ENCODE measurements at places on chromosomes 12 and 14.

GRCh38 chr14:41606532-41607303, at the start of gene LRFN5:
LRFN5 (plus strand) TSS chr14:41606876.
- DNase-seq = peak; percentile 54

DNA sequence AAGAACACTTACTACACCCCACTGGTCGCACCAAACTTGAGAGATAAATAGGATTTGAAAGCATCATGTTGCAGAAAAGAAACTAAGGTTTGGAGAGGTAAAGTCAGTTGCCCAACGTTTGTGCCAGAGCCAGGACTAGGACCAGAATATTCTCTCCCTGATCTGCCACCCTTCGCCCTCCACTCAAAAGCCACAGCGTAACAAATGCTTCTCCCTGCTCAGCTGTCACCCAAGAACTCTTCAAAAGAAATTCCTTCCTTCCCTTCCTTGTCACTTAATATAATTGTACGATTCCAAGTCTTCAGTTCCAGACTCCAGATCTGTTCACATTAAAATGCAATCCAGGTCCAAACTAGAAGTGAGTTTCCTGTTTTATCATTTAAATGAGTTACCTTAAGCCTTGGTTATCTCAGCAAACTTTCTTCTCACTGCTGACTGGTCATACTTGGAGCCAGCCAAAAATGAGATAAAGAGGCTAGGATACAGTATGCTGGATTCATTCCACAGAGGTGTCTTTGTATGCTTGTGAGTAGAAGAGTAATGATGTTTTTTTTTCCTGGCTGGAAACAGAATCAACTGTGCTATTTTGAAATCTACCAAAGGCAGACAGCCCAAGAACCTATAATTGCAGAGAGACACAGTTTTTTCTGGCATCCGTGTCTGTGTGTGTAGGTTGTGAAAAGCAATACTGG, 12.8 kb upstream of the PPFIBP1 start:
- peak; percentile 73 for DNase-seq

DNA sequence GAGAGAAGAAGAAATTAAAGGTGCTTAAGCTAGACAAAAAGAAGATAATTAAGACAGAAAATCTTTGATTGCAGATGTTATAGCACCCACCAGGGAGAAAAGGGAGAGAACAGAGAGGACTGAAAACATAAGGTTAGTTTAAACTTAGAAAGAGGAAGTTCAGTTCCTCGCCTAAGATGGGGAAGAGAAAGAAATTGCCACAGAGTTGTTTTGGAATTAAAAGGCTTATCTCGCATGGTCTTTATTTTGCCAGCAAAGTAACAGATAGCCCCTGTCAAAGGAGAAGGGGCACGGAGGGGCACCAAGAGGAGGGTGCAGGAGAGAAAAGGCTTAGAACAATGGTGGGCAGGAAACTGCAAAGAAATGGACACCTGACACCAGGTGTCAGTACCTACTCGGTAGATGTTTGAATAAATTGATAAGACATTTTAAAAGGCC, 17.8 kb upstream of the OXA1L start:
- no peak for DNase-seq

- no peak for DNase-seq
Observed at GRCh38 chr12:132103542-132104308, 40.4 kb downstream of the DDX51 start.

DNA sequence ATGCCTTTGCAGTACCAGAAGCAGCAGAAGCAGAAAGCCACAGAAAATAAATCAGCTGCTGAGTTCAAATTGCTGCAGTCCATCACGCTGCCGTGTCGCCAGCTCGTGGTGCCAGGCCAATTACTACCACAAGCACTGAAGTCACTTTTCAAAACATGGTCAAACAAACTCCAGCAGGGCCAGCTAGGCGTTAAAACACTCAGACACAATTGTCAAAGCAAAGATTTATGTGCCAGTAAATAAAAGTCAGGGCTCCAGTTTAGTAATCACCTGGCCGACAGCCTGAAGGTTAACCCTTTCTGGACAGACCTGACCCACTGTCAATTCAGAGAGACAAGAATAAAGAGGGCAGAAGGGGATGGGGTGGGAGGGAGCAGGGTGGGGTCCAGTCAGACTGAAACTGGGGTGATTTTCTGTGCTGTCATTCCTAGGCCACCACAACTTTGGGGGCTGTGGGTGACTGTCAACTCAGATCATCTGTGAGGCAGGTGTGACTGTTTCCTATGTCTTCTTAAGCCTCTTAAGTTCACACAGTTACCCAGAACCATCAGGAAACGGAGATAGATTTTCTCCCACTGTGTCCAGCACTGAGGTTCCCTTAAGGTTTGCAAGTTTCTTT, 109.8 kb upstream of the FUT8 start:
- DNase-seq = peak; percentile 22

GRCh38 chr14:68349900-68350629, 442.8 kb downstream of the ZFP36L1 start:
- peak; percentile 87 for DNase-seq

- no peak for DNase-seq
Observed at GRCh38 chr14:103453791-103454190, 68.6 kb downstream of the MARK3 start.

- no peak for DNase-seq
Observed at GRCh38 chr12:89454080-89454848, 70.3 kb downstream of the GALNT4 start.

DNA sequence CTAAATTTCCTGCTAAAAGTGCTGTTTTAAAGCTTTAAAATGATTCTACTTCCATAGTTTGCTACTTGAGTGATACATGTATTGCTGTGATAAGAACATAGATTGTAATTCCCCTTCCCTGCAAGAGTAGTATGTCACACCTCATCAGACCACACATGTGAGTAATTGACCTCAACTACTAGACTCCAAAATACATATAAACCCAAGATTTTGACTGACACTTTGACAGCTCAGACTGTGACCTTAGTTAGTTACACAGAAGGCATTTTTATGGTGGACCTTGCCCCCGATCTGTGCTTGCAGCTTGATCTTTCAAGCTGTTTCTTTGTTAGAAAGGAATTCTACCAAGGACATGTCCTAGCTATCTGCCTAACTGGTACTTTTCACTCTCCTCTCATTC, 18.6 kb downstream of the APOBEC1 start:
- no peak for DNase-seq

DNA sequence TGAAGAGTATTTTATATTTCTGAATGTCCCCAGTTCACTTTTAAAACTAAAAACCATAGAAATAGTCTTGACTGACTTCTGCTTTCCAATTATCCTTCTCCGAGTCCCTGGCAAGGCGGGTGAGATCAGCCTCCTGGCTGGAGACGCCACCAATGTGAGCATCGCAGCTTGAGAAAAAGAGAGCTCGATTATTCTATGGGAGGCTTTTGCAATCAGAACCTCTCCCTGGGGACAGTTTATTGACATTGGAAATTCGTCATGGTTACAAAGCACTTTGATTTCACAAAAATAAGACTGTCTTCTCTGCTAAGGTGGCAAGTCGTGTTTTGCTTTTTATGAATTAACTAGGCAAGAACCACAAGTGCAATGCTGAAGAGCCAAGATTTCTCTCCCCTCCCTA, 23.6 kb upstream of the GPHB5 start:
- no peak for DNase-seq

- DNase-seq = peak; percentile 1
Observed at GRCh38 chr14:21436567-21437062, 19.3 kb downstream of the CHD8 start.

GRCh38 chr14:75720116-75720515, 59.1 kb downstream of the TTLL5 start:
- no peak for DNase-seq

DNA sequence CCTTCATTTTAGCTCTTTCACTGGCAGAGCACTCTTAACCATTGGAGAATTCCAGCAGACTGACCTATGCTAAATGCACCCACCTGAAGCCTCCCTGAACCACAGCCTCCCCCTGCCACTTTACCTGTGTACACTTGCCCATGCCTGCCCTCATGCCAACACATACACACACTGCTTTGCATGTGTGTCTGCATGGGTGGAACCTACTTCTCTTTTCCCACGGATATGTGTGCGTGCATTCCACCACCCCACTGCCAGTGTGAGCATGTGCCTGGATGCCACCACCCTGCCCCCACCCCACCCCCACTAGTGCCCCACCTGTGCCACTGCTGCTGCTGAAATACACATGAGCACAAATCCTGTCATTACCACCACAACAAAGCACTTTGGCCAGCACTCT, 49.5 kb upstream of the EEA1 start:
- no peak for DNase-seq

DNA sequence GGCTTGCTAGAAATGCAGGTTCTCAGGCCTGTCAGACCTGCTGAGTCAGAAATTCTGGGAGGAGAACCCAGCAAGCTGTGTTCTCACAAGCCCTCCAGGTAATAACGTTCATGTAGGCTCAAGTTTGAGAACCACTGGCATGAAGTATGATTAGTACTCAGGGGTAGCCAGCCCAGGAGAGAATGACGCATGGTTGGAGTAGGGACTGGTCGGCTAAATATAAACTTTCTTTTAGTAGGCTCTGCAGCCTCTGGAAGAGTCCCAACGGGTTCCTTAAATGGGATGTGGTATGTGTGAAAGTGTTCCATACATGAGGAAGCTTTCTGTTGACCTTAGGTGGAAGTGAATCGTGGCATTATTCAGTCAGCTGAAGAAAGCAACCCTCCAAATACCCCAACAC, 209.3 kb downstream of the SLC41A2 start:
- DNase-seq = peak; percentile 46

DNA sequence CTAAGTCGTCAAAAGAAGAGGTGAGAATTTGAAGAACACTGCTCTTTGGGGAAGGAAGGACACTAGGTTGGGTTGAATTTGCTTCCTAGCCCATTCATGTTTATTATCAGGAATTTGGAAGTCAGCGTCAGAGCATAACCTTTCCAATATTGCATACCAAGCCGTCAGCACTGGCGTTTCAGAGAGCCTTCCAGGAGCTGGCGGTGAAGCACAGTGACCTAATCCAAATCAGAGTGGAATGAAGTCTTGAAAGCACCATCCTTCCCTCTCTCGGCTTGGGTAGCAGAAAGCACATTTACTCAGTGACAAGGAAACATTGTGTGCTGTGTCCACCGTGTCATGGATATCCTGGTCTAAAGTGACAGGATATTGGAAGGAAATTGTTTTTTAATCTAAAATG, 240.3 kb upstream of the PELI2 start:
- peak; percentile 30 for DNase-seq

- DNase-seq = no peak
Observed at GRCh38 chr12:67068204-67068731, 200.9 kb upstream of the CAND1 start.

All from fibroblast of skin of abdomen (primary cell).